ENCODE measurements at places on chromosomes 4 and X.
A peak's percentile ranks its signal among the peaks of the same experiment; 100 is the strongest.

- DNase-seq: no peak
These were observed 71.8 kb downstream of the SUPT20HL2 start for GRCh38 chrX:24241822-24242648.

DNA sequence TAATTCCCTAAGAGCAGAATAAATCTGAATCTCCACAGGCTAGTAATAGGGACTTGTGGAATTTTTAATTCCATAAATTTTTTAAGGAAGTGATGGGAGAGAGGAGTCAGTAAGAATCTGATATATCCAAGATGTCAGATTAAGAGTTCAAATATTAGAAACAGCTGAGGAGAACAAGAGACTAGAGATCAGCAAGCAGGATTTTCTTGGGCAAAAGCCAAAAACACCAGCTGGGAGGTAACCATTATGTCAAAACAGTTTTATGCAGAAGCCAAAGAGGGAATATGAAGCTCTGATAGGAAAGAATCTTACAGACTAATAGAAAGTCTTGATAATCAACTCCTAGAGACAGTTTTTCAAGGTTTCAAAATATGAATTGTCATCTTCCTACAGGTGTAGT is 72.2 kb upstream of the RBPJ start:
- DNase-seq: peak; percentile 15

DNA sequence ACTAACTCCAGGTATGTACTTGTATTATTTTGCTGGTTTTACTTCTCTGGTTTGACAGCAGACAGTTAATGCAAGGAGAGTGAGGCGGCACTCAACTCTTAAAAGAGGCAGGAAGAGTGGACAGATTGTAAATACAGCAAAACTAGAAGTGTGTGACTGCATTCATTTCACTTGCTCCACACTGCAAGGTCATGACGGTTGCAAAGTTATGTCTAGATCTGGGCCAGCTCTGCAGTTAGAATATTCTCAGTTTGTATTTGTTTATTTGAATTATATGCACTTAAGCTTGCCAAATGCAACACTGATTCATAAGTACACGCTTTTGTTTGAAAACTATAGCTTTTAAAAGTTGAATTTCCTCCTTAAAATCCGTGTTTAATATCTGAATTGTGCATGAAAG is 148.9 kb downstream of the STIM2 start:
- no peak for DNase-seq

DNA sequence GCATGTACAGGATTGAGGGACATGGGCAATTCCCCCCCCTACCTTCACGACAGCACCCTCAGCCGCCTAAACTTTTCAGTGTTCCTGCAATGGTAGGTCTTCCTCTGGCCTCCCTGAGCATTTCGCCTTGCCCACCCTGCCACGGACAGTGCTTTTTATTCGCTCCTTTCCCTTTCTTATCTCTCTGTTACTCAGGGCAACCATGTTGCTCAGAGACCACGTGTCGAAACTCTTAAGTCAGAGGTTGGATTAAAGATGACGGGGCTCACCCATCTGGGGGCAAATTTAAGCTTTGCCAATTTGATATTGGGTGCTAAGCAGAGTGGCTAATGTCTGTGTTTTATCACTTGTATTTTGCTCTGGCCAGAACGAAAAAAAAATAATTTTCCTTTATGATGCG is 20.4 kb downstream of the TENM3 start:
- no peak for DNase-seq

DNA sequence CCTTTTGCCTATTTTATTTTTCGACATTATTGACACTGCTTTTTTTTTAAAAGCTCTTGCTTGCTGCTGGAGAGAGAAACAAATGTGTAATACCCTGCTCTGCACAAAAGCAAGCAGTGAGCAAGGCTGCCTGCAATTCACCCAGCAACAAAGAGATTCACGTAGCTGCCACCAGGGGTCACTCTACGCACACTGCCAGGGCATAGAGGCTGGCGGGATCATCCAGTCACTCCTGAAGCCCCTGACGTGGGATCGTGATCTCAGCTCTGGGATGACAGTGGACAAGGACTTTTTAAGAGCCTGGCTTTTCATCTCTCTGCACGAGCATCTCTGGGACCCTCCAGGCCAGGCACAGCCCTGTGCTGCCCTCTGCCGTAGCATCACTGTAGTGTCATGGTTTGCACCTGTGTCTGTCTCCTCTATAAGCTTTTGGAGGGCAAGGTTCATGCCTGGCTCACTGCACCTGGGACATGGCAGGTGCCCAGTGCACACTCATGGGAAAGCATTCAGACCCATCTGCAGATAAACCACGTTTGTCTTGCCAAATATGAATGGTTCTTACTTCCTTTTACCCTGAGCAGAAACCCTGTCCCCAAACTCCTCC is 19.8 kb downstream of the C4orf50 start:
- DNase-seq: peak; percentile 26

- DNase-seq: no peak
These were observed 844.2 kb downstream of the RAPGEF2 start for GRCh38 chr4:159946983-159947615.

GRCh38 chrX:105821471-105822121 is 743 bp upstream of the NRK start:
- no peak for DNase-seq

DNA sequence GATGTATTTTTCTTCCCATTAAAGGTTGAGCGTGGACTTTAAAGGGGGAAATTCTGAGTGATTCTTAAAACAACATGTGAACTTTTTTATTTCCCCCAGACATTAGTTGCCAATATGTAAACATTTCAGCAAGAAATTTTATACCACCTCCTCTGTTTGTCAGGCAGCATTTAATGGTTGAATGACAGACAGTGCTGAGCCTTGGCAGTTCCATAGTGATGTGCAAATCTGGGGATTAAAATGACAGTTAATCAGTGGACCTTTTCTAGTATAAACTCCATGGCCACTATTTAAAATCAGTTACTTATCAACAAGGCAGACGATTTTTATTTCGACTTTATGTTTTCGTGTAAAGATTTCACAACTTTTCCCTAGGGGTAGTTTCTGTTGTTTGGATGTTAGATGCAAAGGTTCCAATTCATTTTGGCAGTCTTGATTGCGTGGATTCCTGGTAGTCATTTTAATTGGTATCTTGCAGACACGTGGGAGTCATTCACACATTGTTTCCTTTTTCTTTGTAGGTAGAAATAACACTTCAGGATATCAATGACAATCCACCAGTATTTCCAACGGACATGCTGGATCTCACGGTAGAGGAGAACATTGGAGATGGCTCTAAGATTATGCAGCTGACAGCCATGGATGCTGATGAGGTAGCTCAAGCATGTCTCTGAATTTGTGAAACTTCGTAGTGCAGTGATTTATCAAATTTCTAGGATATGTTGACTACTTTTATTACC is 83.7 kb downstream of the FAT4 start:
- DNase-seq: no peak

GRCh38 chr4:142079959-142080358 is 443.6 kb downstream of the IL15 start:
- DNase-seq: no peak

DNA sequence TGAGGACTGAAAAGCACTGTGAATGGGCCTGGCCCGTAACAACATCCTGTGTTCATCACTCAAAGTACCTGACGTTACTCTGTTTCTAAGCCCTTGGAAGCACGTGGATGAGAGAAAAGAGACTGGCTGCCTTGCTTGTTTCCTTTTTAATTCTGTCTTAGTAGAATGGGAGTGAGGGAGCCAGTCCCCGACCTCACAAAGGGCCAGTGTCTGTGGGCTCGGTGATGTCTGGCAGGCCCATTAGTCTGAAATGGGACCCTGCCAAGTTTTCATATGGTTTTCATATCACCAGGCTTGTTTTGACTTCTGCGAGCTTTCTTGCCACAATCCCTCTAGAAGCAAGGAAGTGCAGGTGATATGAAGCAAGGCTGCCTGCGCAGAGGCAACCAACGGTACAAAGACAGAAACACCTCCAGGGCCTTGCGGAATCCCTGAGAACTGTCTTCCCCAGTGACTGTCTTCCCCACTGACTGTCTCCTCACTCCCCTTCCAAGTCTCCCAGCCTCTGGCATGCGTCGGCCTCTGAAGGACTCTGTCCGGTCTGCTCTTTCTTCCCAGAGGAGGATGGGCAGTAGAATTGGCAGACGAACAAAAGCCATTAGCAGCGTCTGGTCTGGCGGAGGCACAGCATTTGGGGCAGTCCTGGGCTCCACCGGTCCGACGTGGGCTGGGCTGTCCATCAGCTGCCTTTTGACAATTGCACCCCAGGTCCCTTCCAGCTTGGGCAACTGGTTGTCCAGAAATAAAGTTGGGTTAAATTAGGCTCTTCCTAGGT is 20.2 kb upstream of the RASL11B start:
- DNase-seq: peak; percentile 33

DNA sequence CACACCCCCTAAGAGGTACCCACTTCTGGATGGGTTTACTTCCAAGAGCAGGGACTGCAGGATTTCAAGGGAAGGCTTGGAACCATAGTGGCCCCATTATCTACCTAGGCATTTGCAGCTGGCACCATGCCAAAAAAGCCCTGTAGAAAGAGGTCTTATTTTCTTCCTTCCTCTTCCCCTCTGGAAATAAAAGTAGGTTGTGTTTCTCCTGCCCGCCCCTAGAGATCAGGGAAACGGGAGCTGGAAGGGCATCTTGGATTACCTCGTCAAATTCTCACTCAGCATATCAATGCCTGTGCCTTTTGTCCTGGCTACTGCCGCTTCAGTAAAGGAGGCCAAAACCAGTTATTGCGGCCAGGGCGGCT is 1.6 kb downstream of the SCD5 start:
- DNase-seq: peak; percentile 70

- DNase-seq: no peak
These were observed 43.1 kb downstream of the GASK1B start for GRCh38 chr4:158129694-158130093.

DNA sequence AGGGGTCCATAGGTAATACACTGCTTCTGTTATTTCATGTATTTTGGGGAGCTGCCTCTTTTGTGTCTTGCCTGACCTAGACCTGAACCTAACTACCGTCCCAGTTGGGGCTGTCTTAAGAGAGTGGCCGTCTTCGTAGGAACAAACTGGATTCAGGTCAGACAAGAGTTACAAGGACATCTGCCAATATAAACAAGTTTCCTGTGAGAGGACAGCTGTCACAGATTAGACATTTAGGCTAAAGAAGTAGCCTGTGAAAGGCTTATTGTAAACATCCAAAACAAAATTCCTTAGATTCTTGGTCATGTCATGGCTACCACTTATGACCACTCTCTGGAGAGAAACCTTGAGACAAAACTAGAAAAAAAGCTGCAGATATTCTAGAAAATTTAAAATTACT is 797.6 kb upstream of the AADAT start:
- no peak for DNase-seq

DNA sequence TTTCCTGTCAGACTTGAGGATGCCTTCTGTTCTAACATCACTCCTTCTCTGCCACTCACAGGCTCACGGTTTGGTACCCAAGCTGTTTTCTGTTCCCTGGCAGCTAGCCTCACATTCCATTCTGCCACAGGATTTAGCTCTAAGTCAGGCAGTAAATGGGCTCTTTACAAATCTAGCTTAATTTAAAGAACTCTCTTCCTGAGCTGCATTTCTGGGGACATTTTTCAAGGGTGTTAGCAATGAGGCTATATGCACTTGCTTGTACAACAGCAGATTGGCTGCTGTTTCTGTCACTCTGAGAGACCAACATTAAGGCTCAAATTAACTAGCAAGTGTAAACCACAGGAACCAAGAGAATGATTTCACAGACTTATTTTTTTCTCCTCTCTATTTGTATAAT is 337.8 kb upstream of the NOCT start:
- DNase-seq: no peak

DNA sequence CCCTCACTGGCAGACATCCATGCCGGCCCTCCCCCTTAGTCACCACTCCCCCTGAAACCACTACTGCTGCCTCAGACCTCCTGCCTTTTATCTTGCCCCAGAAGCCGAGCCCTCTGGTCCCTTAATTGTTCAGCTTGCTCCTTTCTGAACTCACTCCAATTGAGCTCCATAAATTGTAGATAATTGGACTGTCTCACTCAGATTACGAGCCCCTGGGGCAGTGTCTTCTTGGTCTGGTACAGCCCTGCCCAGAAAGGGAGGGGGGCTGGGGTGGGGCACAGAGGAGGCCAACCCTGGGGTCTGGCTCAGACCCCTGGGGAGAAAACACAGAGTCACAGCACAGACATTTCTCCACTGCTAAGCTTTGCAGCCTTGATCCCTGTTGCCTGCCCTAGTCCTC is 39.4 kb downstream of the NALF2 start:
- DNase-seq: no peak

- no peak for DNase-seq
These were observed 531.8 kb downstream of the GLUD2 start for GRCh38 chrX:121579016-121579760.

DNA sequence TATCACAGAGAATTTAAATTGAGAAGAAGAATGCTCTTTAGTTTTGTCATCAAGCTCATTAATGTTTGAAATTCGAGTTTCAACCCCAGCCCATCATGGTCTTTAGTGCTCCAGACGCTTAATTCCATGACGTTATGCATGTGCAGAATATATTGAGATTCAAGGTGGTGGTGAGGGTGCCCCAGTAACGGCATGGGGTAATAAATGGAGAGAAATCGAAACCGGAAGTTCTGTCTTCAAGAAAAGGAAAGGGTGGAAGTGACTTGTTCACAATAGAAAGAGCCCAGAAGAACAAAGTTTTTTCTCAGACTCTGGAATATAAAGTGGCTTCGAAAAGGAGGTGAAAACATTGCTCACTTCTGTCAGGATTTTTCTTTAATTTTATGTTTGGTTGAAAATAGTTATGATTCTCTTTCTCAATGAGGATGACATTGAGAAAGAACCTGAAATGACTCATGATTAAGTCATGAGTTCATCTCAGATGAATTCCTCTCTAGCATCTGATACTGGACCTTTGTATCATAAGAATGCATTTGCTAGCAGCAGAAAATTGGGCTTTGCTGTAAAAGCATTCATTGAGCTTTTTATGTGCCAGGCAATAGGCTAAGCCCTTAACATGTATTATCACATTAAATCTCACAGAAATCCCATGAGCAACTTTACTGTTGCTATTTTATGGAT is 779 bp upstream of the DDX60L start:
- peak; percentile 14 for DNase-seq

GRCh38 chrX:110951472-110952269 is 144.3 kb upstream of the PAK3 start:
- DNase-seq: no peak

DNA sequence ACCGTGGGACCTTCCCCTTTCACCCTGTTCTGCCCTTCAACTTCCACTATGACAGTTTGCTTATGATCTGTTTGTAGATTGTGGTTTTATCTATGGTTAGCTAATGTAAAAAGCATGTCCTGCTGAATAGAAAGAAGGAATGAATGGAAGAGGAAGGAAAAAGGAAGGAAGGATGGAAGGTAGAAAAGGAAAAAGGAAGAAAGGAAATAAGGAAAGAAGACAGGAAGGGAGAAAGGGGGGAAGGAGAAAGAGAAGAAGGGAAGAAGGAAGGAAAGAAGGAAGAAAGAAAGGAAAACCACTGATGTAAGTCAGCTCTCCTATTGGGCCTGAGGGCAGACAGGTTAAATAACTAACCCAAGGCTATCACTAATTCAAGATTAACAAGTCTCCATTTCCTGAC is 319.1 kb upstream of the KLF3 start:
- no peak for DNase-seq

Measured in DMS79 treated with DMSO at 0.1 percent for 48 hours (cell line).